ENCODE measurements at places on chromosomes 12 and 14.

GRCh38 chr14:53341324-53341723, 188.2 kb upstream of the DDHD1 start:
- no peaks in the 10 kb centered on the region for H3K27me3 ChIP-seq
- no peak for DNase-seq
- H3K4me1 ChIP-seq: no peaks in the 10 kb centered on the region
- H3K4me3 ChIP-seq: no peak overlapping the region

- no peak overlapping the region for H3K27ac ChIP-seq
- H3K4me1 ChIP-seq: peaks cover 4% of the 10 kb centered on the region
- DNase-seq: no peak
- H3K4me3 ChIP-seq: no peak overlapping the region
Observed at GRCh38 chr12:93879476-93880421, 202.6 kb downstream of the CRADD start.

DNA sequence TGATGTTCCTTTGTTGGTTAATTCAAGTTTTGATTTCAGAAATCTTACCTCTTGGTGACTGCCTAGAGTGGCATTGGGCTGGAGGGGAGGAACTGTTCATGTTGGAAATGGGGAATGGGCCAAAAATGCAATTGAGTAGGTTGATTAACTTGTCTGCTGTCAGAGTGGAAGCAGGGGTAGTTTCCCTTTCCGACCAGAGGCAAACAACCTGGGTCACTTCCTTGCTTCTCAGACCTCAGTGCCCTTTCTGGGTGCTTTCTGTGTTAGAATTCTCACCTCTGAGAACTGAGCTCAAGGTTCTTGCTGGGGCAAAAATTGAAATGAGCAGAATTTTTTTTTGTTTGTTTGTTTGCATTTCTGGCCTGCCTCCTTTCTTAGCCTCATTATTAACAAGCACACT, 2.3 kb upstream of the M6PR start:
- H3K27ac ChIP-seq: no peak overlapping the region
- DNase-seq: no peak
- H3K4me1 ChIP-seq: peaks cover 11% of the 10 kb centered on the region
- no peaks in the 10 kb centered on the region for H3K36me3 ChIP-seq
- H3K27me3 ChIP-seq: no peaks in the 10 kb centered on the region

- H3K4me1 ChIP-seq: no peaks in the 10 kb centered on the region
- no peaks in the 10 kb centered on the region for H3K27me3 ChIP-seq
- no peak overlapping the region for H3K27ac ChIP-seq
- DNase-seq: no peak
- no peaks in the 10 kb centered on the region for H3K36me3 ChIP-seq
Observed at GRCh38 chr12:39780913-39781446, 161.4 kb upstream of the ABCD2 start.
